CD4-positive, alpha-beta T cell treated with Interleukin-4 for 4 hours (primary cell): ENCODE measurements at places on chromosomes 5 and 9.

DNA sequence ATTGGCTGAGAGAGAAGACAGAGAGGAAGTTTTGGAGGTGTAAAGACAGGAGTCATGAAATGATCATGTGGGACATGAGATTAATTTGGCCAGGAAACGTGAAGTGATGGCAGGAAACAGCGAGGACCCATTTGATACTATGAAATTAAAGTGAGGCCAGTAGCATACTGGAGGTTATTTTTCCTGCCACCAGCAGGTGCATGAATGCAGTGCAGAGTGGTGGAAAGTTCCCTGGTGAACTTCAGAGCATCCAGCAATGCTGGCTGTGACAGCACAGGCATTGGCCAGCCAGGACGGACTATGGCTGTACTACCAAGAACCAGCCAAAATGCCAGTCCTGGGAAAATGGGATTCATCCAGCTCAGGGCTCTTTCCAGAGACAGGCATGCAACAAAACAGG is 152.2 kb downstream of the SYK start:
- no peak for DNase-seq

GRCh38 chr9:102669220-102669619 is 325.9 kb upstream of the CYLC2 start:
- DNase-seq = no peak

DNA sequence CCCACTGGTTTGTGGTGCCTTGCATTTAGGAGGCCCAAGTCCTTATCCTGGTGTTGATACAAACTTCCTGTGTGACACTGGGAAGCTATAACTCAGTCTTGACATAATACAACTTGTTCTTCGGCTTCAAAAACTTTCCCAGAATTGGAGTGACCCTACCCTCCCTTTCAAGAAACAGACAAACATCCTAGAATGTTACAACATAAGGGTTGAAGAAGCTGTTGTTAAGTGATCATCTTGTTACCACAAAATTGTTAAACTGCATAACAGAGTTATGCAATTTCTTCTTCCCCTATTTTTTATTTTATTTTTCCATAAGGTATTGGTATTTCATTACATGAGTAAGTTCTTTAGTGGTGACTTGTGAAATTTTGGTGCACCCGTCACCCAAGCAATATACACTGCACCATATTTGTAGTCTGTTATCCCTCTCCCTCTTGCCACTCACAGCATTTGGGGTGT is 21.3 kb downstream of the TLR4 start:
- no peak for DNase-seq

GRCh38 chr5:115463983-115464382 is 80.6 kb downstream of the FEM1C start:
- no peak for DNase-seq

DNA sequence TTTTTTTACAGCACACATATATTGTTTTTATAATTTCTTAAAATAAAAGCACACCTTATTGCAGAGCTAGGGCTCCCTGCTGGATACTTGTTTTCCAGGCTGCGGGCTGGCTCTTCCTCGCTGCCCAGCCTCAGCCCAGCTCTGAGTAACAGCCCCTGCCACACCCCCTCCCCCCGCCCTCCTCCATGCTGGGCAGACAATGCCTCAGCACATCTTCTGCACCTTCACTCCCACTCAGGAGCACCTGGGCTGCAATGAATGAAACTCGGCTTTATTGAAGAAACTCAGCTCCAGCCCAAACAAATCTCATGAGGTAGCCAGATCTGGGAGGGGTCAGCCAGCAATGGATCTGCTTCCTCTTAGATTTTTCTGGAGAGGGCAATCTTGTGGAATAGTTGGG is 9.5 kb downstream of the IL9 start:
- no peak for DNase-seq

GRCh38 chr9:89442501-89442978 is 55.4 kb downstream of the SEMA4D start:
- no peak for DNase-seq

DNA sequence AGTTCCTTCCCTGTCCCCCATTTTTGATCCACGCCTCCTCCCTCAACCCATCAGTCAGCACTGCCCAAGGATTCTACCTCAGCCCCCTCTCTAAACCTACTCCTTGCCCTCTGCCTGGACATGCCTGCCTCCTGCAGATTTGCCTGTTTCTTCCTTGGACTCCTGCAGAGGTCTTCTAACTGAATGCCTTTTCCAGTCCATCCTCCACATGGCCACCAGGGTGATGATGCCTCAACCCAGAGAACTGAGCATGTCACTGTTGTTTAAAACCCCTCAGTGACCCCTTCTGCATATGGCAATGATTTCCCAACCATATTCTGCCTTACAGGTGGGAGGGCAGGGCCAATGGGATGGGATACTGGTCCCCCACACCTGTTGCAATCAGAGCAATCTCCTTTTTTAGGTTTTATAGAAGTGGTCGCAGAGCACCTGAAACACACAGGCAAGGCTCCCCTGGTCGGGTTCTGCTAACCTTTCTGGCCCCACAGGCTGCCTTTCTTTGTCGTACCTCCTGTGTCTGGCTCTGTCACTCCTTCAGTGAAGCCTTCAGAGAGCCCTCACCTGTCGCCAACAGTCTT is 9.3 kb downstream of the PHYKPL start:
- DNase-seq = no peak

DNA sequence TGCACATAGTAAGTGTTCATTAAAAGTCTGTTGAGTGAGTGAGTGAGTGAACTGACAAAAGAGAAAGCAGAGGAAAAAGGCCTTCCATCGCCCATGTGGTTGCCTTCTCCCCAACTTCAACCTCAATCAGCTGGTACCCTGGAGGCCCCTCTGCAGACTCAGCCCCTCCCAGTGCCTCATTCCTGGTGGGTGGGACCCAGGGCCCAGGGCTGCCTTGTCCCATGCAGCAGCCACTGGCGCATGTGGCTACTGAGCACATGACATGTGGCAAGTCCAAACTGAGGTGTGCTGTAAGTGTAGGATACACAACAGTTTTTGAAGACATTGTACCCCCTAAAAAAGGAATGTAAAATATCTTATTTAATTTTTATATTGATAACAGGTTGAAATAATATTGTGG is 29.6 kb downstream of the NDUFA8 start:
- no peak for DNase-seq

GRCh38 chr9:76311537-76311936 is 82.7 kb downstream of the RFK start:
- DNase-seq = no peak

GRCh38 chr5:109410389-109411148 is 795 bp upstream of the PJA2 start:
- DNase-seq = no peak
